Osteocyte (in vitro differentiated cells): ENCODE measurements at places on chromosomes 13 and 19.

GRCh38 chr19:16247353-16248182 lies 49.9 kb downstream of the AP1M1 start:
- DNase-seq, result peak; percentile 95

DNA sequence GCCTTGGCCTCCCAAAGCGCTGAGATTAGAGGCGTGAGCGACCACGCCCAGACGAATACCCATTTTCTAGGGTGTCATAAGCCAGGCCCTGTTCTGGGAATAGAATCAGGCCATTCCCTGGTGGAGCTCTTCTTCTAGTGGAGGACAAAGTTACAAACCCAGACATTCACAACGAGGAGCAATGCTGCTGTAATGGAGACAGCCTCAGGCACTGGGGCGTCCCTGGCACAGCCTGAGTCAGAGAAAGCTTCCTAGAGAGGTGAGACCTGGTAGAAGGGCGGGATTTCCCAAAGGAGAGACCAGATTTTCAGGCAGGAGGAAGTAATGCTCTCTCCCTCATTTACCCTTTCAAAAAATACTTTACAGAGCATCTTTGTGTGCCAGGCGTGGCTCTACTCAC lies 12.7 kb downstream of the PRKCG start:
- DNase-seq, result no peak

GRCh38 chr13:41034881-41035280 lies 15.8 kb upstream of the ELF1 start:
- no peak for DNase-seq

DNA sequence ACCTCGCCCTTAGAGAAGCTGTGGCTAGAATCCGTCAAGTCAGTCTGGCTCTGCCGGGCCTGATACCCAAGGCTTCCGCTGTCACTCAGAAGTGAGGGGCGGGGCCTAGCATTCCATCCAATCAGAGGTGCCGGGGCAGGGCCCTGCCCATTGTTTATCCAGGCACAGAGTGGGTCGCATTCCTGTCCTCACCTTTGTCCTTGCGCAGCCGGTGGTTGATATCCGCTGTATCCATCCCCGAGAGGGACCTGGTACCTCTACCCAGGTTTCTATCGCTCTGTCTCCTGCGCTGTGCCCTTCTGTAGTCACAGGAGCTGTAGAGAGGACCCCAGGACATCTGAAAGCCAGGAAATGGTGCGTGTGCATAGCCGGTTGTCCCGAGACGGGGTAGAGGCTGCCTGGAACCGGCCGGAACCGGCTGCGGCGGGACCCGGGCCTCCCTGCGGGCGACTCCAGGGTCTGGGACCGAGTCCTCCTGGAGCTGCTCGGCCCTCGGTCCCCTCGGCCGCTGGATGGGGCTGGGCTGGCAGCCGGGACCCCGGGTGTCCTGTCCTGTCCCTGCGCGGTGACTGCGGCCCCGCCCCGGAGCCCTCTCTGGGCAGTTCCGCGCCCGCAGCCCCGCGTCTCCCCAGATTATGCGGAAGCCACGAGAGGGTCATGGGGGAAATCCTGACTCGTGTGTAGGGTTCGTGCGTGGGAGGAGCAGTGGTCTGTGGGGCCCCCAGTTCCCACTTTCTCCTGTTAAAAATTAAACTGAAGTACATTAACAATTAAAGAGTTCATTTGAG lies at the start of gene ZNF763:
ZNF763 (plus strand) TSS at position 183 of the 788 bp plus-strand sequence; CDS start at position 352, 169 bp downstream.
- DNase-seq, result peak; percentile 94

GRCh38 chr19:19966862-19967261 lies 66.1 kb downstream of the ZNF93 start:
- DNase-seq, result peak; percentile 42

DNA sequence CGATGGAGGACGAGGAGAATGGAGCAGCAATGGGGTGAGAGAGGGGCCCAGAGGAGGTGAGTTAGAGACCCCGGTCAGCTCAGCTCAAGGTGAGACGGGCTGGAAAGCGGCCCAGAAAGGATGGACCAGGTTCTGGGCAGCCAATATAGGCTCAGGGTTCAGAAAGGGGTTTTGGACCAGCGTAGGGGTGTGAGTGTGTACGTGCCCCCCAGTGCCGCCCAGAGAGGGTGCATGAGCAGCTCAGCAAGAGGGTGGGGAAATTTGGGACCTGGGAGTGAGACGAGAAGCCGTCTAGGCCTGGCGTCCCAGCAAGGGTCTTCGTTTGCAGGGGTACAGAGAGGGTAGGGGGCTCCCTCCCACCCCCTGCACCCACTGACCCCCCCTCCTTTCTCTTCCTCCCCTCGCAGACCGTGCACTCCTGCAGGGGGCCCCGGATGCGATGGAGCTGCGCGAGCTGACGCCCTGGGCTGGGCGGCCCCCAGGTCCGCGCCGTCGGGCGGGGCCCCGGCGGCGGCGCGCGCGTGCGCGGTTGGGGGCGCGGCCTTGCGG lies 12.1 kb downstream of the FUT6 start:
- DNase-seq, result no peak

GRCh38 chr19:6259312-6259861 lies 20.4 kb downstream of the MLLT1 start:
- DNase-seq, result no peak

GRCh38 chr13:114034481-114034891 lies 60.6 kb upstream of the C13orf46 start:
- DNase-seq, result no peak
